ENCODE measurements at places on chromosomes 5 and 9. TPM values are rescaled to one million over a fixed set of nuclear protein-coding genes. Genes with fewer than 3 reads are reported as not detected.

DNA sequence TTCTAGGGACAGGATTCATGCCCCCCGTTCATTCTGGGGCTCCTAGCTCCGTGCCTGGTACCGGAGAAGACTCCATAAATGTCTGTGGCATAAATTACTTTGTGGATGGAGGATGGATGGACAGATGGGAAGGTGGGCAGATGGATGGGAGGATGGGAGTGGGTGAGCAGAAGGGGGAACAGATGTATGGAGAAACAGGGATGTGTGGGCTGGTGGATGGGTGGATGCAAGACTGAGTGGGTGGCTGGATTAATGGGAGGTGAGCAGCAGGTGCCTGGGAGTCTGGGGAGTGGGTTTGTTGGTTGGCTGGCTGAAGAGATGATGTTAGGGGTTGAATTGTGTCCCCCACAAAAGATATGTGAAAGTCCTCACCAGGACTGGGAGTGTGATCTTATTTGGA lies 43.5 kb downstream of the SARDH start:
- no peak for DNase-seq

GRCh38 chr9:2241461-2241835 lies 226.3 kb downstream of the SMARCA2 start:
- DNase-seq, result peak; percentile 88

Gene KCNV2
- not detected for total RNA-seq

- no peak for DNase-seq
These were observed 16.7 kb downstream of the PIK3R1 start for GRCh38 chr5:68232277-68232676.

GRCh38 chr5:78661044-78661443 lies 12.5 kb upstream of the LHFPL2 start:
- no peak for DNase-seq

GRCh38 chr5:147375151-147375550 lies 134.7 kb downstream of the DPYSL3 start:
- DNase-seq, result no peak

GRCh38 chr9:78032730-78033457 lies 1.3 kb upstream of the GNAQ start:
- no peak for DNase-seq

DNA sequence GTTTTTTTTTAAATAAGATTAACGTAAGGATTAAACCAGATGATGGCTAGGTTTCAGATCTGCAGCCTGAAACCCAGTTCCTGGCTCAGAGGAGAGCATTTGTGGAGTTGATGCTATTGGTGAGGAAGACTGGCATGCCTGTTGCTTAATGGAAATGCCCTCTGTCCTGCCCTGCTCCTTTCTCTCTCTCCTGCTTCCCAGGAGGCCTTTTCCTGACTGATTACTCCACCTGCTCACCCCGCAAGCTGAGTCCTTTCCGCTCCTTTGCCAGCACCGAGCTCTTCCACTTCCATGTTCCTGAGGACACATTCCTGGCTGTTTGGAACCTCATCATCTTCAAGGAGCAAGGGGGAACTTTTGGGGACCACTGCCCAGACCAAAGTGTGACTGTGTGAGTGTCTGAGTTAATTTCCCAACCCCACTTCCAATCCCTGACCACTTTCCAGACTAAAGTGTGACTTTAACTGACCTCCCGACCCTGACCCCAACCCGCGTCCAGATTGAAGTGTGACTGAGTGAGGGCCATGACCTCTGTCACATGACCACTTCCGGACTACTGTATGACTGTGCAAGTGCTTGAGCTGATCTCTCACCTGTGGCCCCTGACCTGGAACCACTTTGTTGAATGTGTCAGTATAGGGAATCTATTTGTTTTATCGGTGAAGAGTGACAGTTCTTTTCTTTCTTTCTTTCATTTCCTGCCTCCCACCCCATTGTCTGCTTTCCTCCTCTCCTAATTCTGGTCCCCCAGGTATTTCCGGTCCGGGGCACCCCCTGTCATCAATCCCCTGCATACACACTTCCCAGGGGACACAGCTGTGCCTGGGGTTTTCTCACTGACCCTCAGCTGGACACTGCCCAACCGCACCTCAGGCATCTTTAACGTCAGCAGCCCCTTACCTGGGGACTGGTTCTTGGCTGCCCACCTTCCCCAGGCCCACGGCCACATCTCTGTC lies 5.5 kb downstream of the TMEM8B start:
- no peak for DNase-seq

DNA sequence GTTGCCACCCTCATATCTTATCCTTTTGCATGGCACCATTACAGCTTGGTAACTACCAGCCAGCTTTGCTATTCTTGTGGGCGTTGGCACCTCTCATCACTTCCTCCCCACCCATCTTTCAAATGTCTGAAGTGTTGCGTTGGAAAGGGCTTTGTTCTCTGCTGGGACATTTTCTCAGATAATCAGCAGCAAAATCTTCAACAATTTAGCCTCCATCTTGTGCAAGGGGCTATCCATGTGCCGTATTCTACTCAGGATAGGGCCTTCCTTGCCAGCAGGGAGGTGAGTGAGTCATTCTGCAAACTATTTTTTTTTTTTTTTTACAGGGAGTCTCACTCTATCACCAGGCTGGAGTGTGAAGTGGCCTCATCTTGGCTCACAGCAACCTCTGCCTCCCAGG lies 62.1 kb upstream of the NUDT12 start:
- no peak for DNase-seq

- no peak for DNase-seq
These were observed 16.0 kb downstream of the CXXC5 start for GRCh38 chr5:139664086-139664693.

DNA sequence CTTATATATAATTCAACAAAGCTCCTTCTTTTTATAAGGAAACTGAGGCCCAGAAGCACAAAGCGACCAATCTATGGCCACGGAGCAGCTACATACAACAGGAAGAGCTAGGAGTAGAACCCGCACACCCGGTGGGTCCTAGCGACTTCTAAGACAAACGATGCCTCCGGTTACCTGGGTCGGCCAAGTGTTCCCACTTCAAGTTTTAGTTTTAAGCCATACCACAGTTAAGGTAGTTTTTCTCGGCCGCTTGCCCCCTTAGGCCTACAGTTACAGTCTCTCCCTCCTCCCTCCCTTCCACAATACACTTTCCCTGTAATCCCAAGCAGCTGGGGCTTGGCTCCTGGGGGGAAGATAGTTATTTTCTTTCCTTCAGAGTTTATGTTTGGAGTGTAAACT lies 533 bp downstream of the SREK1IP1 start:
- no peak for DNase-seq

DNA sequence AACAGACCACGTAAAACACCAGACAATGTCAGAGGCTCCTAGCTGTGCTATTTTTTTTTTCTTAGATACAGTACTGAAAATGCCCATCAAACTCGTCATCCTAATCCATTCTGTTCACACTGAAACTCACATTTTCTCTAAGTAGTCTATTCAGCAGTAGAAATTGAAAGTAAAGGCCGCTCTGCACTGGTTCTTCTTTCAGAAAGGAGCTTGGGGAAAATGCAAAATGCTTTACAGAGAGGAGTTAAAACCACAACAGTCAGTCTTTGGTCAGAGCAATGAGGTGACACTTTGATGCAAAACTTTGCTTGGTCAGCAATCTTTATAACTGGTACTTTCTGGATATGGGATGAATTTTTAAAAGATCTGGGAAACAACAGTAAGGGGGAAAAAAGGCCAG lies 43.8 kb upstream of the SUSD1 start:
- DNase-seq, result no peak

Gene MXD3
- total RNA-seq, result 6.6 TPM

- DNase-seq, result no peak
These were observed 280.9 kb downstream of the NSG2 start for GRCh38 chr5:174326372-174326771.

DNA sequence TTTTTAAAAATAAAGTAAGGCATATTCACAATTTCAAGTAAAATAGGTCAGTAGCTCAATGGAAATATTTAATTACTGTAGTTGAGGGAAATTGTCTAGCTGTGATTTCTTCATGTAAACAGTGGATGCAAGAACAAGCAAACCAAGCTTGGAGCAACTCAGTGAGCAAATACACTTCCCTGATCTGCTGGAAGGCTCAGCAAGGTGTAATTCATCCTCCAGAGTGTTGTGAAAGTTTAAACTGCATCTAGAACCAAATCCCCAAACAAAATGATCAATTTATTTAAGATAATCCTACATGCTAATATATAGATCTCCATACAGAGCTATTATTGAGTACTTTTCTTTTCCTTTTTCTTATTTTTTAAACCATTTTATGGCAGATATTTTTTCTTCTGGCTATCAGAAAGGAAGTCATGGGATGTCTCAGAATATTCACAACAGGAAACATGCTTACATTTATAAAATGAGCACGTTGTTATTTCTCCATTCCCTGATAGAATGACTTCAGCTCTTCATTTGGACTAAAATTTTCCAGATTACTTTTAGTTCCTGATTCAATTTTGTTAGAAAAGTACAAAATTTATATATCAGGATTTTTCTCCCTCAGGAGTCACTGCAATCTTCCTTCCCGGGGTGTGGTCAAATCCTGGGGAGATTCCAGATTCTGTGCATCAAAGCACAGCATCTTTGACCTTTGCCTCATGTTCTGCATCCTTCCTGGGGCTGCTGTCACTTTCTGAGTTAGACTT lies 219.2 kb upstream of the ELL2 start:
- no peak for DNase-seq

Gene CDH18
- total RNA-seq, result not detected

Gene ABO
- total RNA-seq, result 29.0 TPM

Gene CACFD1
- 37.3 TPM for total RNA-seq

Gene ENG
- 135 TPM for total RNA-seq

- no peak for DNase-seq
These were observed 80.9 kb upstream of the SPOCK1 start for GRCh38 chr5:137580030-137580429.

GRCh38 chr5:112604732-112605630 lies 132.7 kb upstream of the APC start:
- peak; percentile 51 for DNase-seq

Gene NUTM2G
- total RNA-seq, result not detected

- no peak for DNase-seq
These were observed 37.3 kb downstream of the COL5A1 start for GRCh38 chr9:134678666-134679443.

DNA sequence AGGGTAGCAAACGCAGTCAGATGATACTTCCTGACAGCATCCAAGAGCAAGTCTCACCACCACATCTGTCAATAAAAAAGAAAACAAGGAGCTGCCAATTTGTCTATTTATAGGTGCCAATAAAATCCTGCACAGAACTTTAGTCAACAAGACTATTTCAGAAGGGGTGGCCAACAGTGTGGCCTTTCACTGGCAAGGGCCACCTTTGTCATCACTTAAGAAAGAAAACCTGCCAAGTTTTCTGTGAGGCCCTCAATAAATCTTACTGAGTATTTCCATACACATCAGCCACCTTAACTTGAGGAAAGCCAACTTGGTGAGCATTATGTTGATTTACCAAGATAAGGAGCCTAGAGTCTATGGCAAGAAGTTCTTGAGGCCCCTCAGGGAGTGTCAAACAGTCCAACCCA lies 312.3 kb downstream of the ENC1 start:
- no peak for DNase-seq
